ENCODE measurements at places on chromosomes 3 and 15.

- no peak for DNase-seq
These were observed 192.4 kb downstream of the FHIT start for GRCh38 chr3:61058836-61059235.

- DNase-seq, result no peak
These were observed 49.5 kb downstream of the FBN1 start for GRCh38 chr15:48595981-48596380.

GRCh38 chr3:30776186-30776815 is 118.2 kb downstream of the GADL1 start:
- no peak for DNase-seq

GRCh38 chr3:46399098-46399497 is 7.8 kb downstream of the CCR5AS start:
- DNase-seq, result no peak

DNA sequence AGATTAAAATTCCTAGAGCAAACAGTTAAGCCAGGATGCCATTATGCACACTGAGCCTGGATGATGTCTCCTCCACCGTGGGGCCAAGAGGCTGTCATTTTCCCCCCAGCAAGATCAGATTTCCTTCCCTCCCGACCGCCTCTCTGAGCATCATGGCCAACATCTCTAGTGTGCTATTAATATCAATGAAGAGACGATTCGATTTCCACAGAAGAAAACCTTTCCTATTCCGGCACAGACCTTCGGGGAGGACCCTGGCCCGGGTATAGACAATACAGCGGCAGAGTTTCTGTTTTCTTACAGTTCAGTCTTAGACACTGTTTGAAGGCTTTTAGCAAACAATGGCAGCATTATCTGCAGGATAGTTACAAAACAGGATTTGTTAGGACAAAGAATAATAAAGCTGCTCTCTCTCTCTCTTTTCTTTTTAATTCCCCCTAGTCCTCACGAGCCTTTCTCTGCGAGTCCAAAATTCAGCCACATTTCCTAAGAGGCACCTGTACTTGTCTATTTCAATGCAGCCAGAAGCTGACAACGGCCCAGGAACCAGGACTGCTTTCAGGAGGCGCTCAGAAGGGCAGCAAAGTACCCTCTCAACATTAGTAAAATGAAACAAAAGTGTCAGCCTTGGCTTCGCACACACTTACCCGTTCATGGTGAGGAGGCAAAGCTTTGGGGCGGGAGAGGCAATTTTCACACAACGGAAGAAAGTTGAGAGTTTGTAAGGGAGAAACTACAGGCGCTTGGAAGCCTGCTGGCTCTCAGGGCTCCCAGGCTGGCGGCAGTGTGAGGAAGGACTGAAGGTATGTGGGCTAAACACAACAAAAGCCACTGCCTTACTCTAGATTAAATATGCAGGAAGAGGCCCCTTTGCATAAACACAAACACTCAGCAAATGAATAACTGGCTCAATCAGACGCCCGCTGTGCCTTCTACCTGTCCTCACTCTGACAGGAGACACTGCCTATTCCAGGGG is 278.0 kb downstream of the FOXP1 start:
- no peak for DNase-seq

GRCh38 chr15:80507638-80508316 is 103.6 kb downstream of the ARNT2 start:
- DNase-seq, result no peak

DNA sequence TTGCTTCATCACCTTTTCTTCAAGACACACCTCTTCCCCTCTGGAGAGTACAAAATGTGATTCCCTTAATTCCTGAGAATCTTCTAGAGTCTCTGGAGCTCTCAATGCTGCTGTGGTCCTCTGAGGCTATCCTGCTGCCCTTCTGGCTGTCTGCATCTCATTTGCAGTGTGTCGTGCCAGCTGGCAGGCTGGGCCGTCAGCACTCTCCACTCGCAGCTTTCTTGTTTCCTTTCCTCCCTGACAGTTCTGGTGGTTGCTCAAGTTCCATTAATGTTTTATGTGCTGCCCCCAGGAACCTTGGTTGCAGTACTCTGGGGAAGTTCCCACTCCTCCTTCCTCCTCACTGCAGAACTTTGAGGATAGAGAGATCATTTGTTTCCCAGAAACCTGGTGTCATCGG is 210.8 kb upstream of the ROPN1 start:
- no peak for DNase-seq

- no peak for DNase-seq
These were observed 503.4 kb upstream of the CBLB start for GRCh38 chr3:106371971-106372805.

DNA sequence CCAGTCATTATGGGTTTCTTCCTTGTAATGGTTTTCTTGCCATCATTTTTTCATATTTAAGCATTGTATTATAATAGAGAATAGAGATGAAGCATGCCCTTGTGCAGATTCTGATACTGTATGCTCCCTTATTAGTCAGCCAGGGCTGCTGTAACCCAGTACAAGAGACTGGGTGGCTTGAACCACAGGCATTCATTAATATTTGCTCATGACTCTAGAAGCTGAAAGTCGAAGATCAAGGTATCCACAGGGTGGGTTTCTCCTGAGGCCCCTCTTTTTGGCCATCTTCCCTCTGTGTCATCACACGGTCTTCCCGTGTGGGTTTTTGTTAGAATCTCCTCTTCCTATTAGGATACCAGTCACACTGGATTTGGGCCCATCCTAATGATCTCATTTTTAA is 74.5 kb downstream of the FOXP1 start:
- DNase-seq, result no peak

DNA sequence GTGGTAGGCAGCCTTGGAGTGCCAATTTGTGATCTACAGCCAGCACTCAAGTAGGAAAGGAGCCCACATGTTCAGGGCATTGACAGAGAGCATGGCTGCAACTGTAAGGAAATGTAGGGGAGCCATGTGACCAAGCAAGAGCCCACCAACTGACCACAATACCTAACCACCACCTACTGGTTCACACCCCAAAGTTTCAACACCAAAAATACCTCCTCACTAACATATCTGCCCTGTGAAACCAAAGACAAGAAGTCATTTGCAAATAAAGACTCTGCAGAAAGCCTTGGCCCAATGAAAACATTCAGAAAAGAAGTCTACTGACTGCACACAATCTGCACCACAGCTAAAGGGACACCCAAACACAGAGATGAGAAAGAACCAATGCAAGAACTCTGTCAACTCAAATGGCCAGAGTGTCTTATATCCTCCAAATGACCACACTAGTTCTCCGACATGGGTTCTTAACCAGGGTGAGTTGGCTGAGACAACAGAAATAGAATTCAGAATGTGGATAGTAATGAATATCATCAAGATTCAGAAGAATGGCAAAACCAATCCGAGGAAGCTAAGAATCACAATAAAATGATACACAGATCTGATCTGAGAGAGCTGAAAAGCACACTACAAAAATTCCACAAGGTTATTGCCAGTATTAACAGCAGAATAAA is 40.6 kb downstream of the SLC9C1 start:
- no peak for DNase-seq

DNA sequence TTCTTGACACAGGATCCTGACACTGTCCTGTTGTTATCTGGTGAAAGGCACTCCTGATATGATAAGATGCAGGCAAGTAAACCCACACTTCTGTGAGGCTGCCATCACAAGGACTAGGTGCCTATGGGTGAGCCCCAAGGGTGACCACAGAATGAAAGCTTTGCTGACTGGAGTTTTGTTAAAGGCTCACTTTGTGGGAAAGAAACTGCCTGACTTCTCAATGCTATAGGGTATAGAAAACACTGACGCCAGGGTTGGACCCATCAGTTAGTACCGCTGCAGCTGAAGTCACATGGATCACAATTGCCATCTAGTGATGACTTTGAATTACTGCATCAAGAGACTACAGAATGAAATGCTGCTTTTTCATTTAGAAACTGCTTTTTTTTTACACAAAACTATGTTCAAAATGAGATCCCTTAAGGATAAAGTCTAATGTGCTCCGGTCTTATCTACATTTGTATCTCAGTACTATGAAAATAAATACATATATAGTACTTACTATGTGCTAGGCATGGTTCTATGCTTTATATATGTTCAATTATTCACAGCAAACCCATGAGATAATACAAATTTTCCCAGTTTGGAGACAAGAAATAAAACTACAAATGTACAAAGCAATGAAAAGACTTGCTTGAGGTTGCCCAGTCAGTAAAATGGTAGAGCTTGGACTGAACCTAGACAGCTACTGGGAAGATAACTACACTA is 64.2 kb upstream of the CMSS1 start:
- no peak for DNase-seq

GRCh38 chr15:100099976-100100375 is 241.8 kb downstream of the ADAMTS17 start:
- no peak for DNase-seq

- no peak for DNase-seq
These were observed 299.3 kb downstream of the TBC1D5 start for GRCh38 chr3:17443142-17443541.

GRCh38 chr3:14718539-14718938 is 43.6 kb downstream of the C3orf20 start:
- DNase-seq, result no peak

DNA sequence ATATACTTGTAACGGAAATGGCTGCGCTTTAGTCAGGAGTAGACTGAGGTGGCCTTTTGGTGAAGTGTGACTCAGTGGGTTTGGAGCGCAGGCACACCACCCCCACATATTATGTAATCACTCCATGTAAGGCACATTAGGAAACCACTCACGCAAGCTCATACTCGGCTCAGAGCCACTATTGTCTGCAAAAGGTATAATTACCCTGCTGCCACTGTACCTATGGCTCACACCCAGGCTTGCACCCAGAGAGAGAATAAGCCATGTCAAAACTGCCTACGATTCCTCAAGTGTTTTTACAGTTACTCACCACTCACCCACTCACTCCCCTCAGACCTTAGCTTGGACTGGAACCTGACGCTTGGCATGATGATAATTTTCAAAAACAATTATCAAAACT is 611.9 kb upstream of the CCDC54 start:
- DNase-seq, result no peak

- peak; percentile 24 for DNase-seq
These were observed 87.8 kb downstream of the RSL24D1 start for GRCh38 chr15:55108858-55109518.

GRCh38 chr15:83163032-83163431 is 44.6 kb downstream of the HDGFL3 start:
- DNase-seq, result no peak

- no peak for DNase-seq
These were observed 128.4 kb downstream of the CTNNB1 start for GRCh38 chr3:41327718-41328117.

DNA sequence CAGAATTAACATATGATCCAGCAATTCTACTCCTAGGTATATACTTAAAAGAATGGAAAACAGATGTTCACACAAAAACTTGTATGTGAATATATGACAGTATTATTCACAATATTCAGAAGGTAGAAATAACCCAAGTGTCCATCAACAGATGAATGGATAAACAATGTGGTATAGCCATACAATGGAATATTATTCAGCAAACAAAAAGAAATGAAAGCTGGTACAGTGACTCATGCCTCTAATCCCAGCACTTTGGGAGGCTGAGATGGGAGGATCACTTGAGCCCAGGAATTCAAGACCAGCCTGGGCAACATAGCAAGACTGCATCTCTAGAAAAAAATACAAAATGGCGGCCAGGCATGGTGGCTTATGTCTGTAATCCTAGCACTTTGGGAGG is 129.4 kb downstream of the RBPMS2 start:
- DNase-seq, result no peak

GRCh38 chr3:54994111-54994513 is 66.3 kb upstream of the LRTM1 start:
- no peak for DNase-seq

GRCh38 chr3:133855002-133855370 is 40.7 kb downstream of the RAB6B start:
- no peak for DNase-seq

DNA sequence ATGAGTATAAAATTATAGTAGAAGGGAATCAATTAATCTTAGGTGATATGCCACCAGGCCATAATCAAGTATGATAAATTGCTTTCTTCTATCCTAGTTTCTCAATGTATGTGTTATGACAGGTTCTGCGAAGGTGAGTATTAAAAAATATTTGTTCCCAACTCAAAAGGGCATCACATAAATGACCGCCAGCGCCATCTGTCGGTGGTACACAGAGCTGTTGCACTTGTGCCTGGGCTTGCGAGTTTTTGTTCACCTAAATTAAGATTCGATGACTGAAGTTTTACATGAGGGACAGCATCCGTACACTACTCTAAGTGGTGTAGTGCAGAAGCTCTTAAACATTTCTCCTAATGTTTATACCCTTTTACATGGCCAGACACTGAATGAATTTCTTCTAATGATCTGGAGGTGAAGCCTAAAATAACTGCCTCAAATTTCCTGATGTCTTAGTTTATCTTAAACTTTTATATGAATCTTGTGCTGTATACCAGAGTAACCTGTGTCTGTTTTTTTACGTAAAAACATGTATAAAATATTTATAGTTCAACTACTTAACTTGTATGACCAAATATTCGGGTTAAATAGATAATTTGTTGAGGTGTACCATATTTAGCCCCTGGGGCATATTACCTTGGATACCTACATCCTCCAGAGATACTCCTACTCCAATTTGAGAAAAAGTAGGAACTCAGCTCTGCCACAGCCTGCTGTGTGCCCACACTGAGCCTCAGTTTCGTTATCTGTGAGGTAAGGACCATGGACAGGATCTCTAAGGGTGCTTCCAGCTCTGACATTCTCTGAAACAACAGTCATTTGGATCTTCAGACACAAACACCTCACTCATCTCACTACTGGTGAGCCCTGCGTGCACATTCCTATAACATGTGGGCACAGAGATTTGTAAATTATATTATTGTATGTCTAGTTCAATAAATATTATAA is 365.6 kb downstream of the MAGI1 start:
- no peak for DNase-seq

- no peak for DNase-seq
These were observed 25.9 kb upstream of the CAPN7 start for GRCh38 chr3:15180042-15180611.

DNA sequence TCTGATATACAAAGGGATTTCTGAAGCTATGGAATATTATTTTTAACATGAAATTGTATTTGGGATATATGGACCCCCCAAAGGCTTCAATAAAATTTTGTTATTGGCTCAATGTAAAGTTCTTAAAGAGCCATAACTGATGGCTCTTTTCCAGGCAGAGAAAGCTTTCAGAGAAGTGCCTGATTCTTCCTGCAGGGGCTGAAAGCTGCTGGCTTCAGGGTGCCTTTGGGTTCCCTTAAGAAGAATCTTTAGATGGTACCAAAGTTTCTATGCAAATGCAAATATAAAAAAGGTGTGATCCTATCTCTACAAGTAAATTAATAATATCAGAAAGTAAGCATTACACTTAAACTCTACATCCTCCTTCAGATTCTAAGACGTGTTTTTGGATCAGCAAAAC is 72.6 kb downstream of the NR2F2 start:
- DNase-seq, result no peak

DNA sequence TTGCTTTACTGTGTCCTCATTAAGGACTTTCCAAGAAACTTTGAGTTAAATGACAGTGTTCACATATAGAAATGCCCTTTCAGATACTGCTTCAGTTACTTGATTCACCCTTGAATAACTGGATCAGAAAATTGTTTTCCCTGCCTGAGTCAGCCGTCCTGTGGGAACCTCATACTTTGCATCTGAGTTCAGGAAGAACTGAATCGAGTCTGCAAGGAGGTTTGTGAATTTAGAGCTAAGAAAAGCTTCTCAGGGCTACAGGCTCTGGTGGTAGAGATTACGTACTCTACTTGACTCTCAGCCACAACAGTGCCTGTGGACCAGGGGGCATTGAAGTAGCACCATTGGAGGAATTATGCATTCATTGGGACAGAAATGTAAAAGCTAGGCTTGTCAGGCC is 252.4 kb upstream of the C2CD4B start:
- no peak for DNase-seq

GRCh38 chr15:62752657-62753517 is 289.7 kb upstream of the TPM1 start:
- DNase-seq, result no peak

- DNase-seq, result no peak
These were observed 90.9 kb upstream of the NEO1 start for GRCh38 chr15:72961346-72961745.

Data from T-helper 1 cell (primary cell).